Activated T-helper 2 cell treated with anti-CD3 and anti-CD28 coated beads, Interferon-gamma antibody, Interleukin-2, Interleukin-4, amounts not matched to agents 10 μg/mL and 5 μg/mL and 100 μg/mL, durations not matched to agents 14 hours and 24 hours and 36 hours (primary cell): ENCODE measurements at places on chromosomes 2 and 18.

GRCh38 chr2:17879137-17879912, 858 bp downstream of the KCNS3 start:
- DNase-seq, result no peak

DNA sequence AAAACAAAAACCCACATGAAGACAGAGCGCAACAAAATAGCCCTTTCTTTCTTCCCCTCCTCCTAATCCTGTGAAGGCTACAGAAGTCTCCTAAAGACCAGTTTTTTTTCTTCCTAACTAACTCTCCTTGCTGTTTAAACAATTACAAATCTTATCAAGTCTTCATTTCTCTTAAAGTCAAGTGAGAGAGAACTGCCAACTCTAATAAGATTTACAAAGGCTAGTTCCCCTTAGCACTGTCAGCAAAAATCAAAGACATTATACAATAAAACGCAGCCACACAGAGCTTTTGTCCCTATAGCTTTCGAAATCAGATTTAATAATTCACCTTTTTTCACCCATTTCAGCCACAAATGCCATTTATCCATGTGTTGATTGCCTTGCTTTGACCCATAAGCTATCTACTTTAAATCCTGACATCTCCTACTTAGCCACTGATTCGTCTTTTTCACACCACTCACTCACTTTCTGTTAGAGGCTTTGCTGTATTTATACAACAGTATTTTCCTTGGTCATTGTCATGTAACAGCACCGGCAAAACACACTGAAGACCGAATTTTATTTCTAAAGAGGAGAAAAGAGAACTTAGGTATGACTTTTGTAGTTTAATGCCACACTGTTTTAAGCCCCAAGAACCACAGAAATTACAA, 5.9 kb downstream of the NRXN1 start:
- no peak for DNase-seq

DNA sequence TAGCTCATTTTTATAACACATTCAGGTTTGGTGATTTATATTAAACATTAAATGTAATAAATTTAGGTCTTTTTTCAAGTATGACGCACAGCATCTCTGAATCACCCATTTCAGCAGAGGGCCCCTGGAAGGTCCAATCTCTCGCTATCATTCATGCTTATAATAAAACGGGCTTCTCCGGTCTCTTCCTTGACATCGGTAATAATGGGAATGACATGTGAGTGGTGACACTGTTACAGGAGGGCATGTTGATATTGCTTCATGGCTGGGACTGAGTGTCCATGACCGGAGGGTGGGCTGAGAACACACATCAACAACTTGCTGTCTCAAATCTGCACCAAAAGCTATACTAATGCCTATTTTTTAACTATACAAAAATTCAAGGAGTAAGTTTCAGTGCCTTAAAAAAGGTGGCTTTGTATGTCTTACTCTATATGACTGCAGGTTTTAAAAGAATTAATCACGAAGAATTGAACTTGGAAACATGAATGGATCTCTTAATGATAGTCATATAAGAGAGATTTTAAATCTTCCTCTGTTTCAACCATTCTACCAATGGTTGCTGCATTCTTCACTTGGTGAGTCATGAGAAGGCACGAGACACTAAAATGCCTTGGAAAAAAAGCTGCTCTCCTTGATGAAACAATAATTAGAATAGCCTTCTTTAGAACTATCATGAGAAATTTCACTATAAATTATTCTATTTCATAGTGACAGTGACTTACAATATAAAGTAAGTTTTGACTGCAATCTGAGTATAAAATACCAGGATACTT, 101.9 kb upstream of the NRP2 start:
- no peak for DNase-seq

DNA sequence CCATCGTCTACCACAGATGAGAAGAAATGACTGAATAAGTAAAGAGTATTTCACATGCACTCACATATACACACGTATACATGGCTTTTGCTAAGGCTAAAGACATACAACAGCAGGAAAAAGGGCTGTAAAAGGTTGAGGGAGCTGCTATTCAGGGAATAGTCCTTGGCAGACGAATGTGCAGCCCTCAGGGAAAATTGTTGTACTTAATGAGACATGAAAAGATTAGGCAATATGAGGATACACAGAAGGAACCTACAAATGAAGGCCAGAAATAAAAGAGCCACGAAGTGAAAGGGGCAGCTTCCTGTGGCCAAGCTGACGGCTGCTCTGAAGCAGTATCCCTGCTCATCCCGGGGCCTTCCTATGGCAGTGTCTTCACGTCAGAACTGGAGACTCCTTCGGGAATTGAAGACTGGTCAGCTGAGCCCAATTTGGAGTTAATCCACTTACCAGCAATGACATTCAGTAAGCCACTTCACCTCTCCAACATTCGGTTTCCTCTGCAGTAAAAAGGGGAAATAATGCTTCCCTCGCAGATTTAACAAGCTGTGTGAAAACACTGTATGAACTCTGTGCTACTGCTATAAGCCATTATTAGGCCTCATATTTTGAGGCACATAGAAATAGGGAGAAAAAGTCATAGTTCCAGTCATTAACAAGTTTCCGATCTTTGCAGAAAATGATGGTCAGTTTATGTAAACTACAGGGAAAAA, 221.8 kb downstream of the STK39 start:
- no peak for DNase-seq

DNA sequence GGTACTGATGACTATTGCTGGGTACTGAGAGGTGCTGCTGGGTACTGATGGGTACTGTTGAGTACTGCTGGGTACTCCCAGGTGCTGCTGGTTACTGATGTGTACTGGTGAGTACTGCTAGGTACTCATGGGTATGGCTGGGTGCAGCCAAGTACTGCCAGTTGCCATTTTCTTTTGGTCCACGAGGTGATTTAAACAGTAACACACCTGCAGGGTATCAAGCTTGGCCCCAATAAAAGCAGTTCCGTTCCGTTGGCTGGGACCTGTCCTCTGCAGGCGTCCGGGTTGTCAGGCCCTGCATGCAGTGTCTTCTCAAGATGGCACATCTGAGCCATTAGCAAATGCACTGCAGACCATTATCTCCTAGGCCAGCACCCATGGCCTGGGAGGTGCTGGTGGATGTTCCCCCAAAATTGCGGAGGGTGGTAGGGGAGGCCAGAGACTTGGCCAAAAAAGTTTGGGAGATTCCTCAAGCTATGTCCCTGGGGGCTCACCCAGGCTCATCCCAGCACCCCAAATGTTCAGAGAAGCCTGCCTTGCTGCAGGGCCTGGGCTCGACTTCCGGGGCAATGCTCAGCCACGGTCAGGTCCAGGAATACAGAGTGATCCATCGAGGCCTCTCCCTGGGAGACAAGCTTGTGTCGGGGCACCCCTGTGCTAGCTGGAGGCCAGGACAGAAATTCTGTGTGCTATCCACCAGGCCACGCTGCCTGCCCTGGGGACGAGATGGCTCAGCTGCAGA, 165.2 kb downstream of the TWIST2 start:
- no peak for DNase-seq

GRCh38 chr2:127586746-127587295, 51.3 kb downstream of the MYO7B start:
- no peak for DNase-seq

GRCh38 chr18:76494231-76495005, 624 bp downstream of the ZNF516 start:
- no peak for DNase-seq

- DNase-seq, result no peak
Observed at GRCh38 chr18:22552254-22552653, 134.5 kb upstream of the CTAGE1 start.

DNA sequence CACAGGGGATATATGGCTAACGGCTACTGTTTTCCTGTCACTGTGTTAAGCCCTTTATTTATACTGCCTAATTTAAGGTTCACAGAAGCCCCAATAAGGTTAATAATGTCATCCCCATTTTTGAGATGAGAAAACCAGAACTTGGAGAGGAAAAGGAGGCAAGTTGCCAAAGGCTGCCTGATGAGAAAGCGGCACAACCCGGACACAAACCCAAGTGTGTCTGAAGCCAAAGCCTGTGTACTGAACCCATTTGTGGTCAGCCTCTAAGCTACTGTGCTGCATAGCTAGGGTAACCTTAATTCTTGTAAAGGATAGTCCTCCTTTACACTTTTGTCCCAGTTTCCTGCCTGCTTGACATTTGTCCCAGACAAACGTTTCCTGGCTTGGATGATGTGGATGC, 954.7 kb upstream of the FANCL start:
- DNase-seq, result no peak

DNA sequence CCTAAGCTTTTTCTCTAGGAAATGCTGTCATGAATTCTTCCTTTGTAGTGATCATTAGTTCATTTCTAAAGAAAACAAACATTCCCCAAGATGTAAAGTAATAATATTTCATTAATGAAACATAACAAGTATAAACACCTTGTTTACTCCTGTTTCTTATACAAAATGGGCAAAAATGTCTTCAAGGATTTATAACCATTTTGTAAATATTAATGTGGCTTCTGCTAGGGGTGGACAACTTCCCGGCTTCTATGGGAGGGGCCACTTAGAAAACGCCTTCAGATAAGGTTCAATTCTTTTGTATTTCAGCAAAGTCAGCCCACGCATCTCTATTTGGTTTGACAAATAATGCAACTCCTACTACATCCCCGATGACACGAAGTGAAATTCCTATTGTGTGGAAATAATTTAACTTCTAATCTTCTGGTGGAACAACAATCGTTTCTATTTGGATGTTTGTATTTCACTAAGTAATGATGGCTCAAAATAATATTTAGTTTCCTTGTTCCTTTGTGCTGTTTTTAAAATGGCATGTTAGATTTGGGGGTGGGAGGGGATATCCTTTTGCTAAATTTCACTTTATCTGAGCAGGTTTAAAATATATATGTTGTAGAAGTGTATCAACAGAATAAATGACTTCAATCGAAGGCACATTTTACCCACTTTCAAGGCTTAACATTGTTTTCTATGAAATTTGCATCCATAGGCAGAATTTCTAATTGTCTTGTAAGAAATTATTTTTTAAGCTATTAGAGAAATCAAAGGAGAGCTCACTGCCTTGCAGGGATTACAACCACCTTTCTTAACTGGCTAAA, 14.7 kb upstream of the HOXD1 start:
- DNase-seq, result no peak

- no peak for DNase-seq
Observed at GRCh38 chr18:62258616-62259015, 66.5 kb upstream of the TNFRSF11A start.

DNA sequence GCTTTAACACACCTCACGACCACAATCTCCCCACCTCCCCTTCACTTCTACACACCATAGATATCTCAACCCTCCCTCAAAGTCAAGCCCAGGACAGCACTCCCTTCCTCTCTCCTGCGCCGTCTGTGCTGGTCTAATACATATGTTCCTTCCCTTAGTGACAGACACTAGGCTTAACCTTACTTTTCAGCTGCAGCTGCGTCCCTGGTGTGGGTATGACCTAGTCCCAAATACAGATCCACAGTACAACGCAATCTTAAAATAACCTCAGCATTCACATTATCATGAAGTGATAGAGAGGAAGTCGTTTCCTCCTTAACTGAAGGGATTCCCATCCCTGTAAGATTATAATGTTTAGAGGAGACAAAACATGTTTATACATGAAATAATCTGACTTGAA, 192.7 kb upstream of the TANK start:
- DNase-seq, result no peak

- no peak for DNase-seq
Observed at GRCh38 chr2:199395311-199395710, 62.4 kb downstream of the SATB2 start.

DNA sequence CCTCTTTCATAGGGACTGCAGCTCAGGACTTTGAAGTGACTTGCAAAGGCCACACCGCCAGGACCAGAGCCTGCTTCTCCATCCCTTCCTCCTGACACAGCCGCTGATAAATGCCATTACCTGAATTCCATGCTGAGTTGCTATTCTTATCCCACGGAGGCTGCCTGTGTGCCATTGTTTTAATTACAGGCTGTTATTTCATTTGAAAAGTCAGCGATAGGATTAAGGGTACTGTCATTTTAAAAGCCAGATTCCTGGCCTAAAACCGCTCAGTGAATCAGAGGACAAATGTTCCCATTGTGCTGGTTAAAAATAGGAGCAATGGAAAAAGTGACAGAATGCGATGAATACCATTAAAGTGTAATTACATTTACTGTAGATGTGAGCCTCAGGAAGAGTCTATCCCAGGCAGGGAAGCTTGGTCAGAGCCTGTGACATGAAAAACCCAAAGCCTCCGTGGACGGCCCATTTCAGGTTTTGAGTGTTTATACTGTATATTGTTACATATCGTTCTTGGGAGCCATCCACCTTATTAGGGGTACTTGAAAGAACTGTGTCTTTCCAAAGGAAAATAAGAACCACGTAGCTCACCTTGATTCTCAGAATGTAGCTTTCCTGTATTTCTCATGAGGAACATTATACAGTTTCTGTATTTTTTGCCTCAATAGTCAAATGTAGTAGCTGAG, 41.3 kb downstream of the PDCL3 start:
- no peak for DNase-seq

DNA sequence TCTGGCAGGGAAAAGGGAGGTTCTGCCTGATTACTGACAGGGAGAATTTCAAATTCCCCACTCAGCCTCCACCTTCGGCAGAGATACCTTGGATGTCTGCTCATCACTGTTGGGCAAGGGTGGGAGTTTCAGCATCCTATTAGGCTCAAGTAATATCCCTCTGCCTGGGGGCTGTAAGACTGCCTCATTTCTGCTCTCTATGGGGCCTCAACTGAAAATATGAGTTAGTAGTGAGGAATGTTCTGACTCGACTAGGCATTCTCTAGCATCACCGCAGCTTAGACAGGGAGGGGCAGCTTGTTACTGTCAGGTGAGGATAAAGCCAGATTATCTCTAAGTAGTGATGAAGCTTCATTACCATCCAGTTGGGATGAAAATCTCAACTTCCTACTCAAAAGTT, 87.7 kb upstream of the LRP1B start:
- no peak for DNase-seq

DNA sequence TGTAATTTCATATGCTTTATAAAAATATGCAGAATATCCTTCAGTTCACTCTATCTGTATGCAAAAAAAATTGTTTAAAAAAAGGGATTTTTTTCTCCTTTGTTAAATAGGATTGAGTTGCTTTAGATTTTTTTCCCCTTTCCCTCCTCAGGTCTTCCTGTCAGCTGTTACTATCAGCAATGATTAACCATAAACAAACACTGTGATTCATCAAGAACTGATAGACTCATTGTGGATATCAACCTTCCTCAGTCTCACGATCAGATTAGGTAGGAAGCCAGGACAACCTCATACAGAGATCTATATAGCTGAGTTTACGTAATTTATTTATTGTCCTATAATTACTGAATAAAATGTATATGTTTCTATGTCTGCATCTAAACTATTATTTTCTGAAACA, 2136.2 kb upstream of the CELF4 start:
- DNase-seq, result no peak

DNA sequence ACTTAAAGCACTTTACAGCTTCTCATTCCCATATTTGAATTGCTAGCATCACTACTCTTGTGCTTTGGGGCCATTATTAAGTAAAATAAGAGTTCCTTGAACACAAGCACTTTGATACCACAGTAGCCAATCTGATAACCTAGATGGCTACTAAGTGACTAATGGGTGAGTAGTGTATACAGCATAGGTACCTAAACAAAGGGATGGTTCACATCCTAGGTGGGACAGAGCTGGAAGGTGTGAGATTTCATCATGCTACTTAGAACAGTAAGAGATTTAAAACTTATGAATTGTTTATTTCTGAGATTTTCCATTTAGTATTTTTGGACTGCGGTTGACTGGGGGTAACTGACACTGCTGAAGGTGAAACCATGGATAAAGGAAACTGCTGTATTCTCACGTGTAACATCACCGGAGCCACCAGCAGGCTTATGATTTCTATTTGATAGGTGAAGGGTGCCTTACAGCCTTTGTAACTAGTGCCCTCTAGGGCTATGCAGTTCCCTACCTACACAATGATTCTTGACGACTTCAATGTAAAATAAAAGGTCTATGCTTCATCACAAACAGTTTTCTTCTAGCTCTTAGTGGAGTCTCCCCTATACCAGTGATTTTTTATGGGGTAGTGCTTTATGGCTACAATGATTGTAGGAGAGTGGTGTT, 22.1 kb upstream of the CRIM1 start:
- DNase-seq, result no peak
